Sigmoid colon (tissue), 7 donors: ENCODE measurements at places on chromosomes 12 and 14. TPM values are rescaled to one million over a fixed set of nuclear protein-coding genes. Genes with fewer than 3 reads are reported as not detected.

Gene SERPINA5
- polyA plus RNA-seq: 4.5 TPM

Gene DDN
- 0.69 TPM for polyA plus RNA-seq

Gene CCNB1IP1
- 54.1 TPM for polyA plus RNA-seq

Gene PLEKHG7
- polyA plus RNA-seq: 0.71 TPM

Gene COX8C
- polyA plus RNA-seq: not detected

Gene OGFOD2
- 26.5 TPM for polyA plus RNA-seq
